ENCODE measurements at places on chromosomes 2 and 18. TPM values are rescaled to one million over a fixed set of nuclear protein-coding genes. Genes with fewer than 3 reads are reported as not detected.

The CDH2 gene
- total RNA-seq, result 64.1 TPM

The ZBTB7C gene
- 0.41 TPM for total RNA-seq

The PSMD14 gene
- total RNA-seq, result 103 TPM

The DOK1 gene
- 11.4 TPM for total RNA-seq

The EPB41L3 gene
- 28.0 TPM for total RNA-seq

The CUL3 gene
- total RNA-seq, result 75.7 TPM

The CHN1 gene
- 3.3 TPM for total RNA-seq

The OR6B2 gene
- not detected for total RNA-seq

The DSG4 gene
- total RNA-seq, result not detected

The AP1S3 gene
- 16.8 TPM for total RNA-seq

The REG3A gene
- total RNA-seq, result not detected

The NT5C1B gene
- total RNA-seq, result not detected

The TXNDC2 gene
- 0.16 TPM for total RNA-seq

The CRYBA2 gene
- total RNA-seq, result not detected

The ZC3H15 gene
- total RNA-seq, result 117 TPM

The RFX8 gene
- total RNA-seq, result 24.1 TPM

The RGPD3 gene
- total RNA-seq, result 0.45 TPM

The MPHOSPH10 gene
- 56.3 TPM for total RNA-seq

The CABLES1 gene
- total RNA-seq, result 7.4 TPM

The KIAA2012 gene
- not detected for total RNA-seq

The DAPL1 gene
- total RNA-seq, result not detected

The FSIP2 gene
- total RNA-seq, result 1.6 TPM

The CTAGE1 gene
- not detected for total RNA-seq

The AAMP gene
- total RNA-seq, result 262 TPM

The MEP1B gene
- not detected for total RNA-seq

The RNF152 gene
- total RNA-seq, result 12.8 TPM

The PELI1 gene
- total RNA-seq, result 8.3 TPM

The IL18R1 gene
- total RNA-seq, result 6.8 TPM

The TWSG1 gene
- 157 TPM for total RNA-seq

The MYO7B gene
- total RNA-seq, result not detected

The LTBP1 gene
- 947 TPM for total RNA-seq

The HNRNPA3 gene
- 62.2 TPM for total RNA-seq

The PTGR3 gene
- 43.3 TPM for total RNA-seq

The ST3GAL5 gene
- total RNA-seq, result 19.4 TPM

The IL36A gene
- 2.0 TPM for total RNA-seq

The GALNT14 gene
- total RNA-seq, result 0.72 TPM

The GPR39 gene
- 12.7 TPM for total RNA-seq

The SERPINB12 gene
- not detected for total RNA-seq

The CKAP2L gene
- 26.4 TPM for total RNA-seq

The FAP gene
- 150 TPM for total RNA-seq
